ENCODE measurements at places on chromosomes 7 and 10.

DNA sequence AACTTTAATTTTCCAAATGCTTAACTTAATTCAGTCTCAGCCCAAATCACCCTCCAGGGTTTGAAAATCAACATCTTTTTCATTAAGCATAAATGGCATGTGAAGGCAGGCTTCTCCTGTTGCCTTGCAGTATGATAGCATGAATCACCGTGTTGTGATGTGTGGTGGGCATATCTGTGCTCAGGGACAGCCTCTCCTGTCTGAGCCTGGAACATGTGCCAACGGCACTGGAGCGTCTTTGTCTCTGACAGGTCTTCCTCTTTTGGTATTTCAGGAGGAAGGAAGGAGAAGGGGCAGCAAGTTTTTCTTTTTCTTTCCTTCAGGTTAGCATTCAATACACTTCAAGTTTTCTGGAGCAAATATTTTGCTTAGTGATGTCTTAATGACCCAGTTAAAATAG lies 57.6 kb downstream of the LRGUK start:
- no peak for DNase-seq

DNA sequence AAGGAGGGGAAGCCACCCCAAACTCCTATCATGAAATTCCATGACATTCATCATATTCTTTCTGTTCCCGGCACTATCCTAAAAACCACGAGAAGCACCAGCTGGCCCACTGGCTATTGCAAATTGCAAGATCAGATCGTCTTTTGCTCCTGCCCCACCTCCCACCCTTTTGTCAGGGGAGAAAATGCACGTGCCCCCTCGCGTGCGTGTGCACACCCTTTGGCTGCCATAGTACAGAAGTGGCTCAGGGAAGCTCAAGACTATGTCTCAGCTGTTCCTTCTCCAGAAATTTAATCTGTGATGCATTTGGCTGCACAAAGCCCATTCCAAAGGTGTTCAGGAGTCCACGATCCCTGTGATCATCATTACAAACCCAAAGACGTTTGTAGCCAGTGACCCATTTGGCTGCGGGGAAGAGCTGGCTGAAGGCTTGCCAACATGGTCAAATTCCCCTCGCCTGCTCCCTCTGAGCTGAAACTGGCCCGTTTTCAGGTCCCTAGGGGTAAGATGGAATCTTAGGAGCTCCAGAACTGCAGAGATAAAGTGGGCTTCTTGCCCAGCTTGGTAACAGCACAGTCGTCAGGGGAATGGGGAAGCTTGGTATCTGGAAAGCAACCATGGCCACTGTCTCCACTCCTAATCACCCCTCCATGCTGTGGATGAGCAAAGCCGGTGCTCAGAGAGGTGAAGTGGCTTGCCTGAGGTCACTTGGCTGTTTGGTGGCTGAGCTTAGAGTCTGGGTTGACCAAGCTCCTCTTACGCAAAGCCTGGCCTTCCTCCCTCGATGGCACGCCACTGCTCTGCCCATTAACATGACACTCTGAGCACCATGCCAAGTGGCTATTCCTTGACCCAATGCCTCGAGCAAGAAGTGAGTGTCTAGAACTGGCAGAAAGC lies 155.4 kb downstream of the NEURL1 start:
- DNase-seq: no peak

- DNase-seq: no peak
These were observed 50.0 kb downstream of the MGMT start for GRCh38 chr10:129516846-129517679.

GRCh38 chr7:16026253-16027020 lies 340.0 kb upstream of the MEOX2 start:
- no peak for DNase-seq

- DNase-seq: no peak
These were observed 284.4 kb downstream of the USP6NL start for GRCh38 chr10:11326913-11327616.

DNA sequence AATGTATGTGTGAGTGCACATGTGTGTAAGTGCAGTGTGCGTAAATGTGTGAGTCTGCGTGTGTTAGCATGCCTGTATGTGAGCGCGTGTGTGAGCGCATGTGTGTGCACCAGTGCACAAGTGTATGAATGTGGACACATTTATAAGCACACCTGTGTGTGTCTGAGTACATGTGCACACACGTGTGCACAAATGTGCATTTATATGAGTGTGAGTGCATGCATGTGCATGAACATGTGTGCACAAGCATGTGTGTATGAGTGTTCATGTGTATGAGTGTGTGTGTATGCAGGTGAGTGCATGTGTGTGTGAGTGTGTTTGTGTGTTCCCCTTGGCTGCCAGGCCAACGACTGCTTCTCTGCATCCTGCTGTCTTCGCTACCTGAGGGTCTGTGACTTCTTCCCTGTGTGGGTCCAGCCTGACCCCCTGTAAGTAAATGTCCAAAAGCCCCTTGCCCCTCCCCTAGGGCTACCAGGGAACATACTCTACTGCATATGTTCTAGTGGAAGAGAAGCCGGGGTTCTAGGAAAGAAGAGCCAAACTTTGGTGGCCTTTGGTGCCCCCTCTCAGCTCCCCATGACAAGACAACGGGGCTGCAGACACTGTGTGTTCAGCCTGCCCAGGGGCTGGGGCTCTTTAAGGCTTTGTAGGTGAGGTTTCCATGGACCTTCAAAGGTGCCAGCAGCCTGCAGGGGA lies 17.0 kb downstream of the GOLGA7B start:
- DNase-seq: no peak

DNA sequence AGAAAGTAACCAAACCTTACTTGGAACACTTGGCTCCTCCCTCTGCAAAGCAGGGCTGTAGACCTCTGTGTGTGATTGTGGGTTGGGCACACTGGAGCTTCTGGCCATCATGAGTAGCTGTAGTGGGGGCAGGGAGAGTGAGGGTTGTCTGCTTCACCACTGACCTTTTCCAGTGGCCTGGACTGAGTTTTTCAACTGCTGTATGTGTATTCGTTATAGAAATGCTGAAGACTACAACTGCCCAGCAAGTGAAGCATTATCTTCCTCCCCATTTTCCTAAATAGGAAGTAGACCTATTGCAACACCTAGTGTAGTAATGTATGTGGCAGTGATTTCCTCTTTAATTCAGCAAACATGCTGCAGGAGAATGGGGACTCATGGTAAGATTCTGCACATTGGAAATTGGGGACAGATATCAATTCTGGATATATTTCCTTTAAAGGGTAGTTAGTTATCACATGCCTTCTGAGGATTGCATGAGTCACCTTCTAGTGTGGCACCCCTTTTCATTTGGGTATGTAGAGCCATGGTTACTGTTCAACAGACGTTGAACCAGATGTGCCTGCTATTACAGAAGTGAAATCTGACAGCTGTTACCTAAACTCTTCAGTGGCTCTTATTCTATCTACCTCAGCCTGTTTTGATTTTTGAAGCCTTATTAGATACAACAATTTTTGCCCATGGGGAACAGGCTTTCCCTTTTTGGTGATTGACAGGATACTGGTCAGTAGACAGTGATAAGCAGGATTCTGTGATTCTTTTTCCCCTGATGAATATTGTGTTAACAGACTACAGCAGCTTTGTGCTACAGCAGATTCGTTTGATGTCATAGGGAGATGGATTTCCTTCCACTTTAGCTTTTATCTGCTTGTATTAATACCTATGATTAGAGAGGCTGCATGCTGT lies 130.9 kb downstream of the SND1 start:
- DNase-seq: no peak

GRCh38 chr10:87598700-87599099 lies 61.0 kb upstream of the PAPSS2 start:
- DNase-seq: no peak

GRCh38 chr7:57381581-57381980 lies 68.4 kb upstream of the ZNF716 start:
- DNase-seq: no peak

GRCh38 chr7:96221888-96222287 lies 100.0 kb downstream of the SLC25A13 start:
- DNase-seq: no peak

GRCh38 chr10:74733612-74734011 lies 92.8 kb upstream of the KAT6B start:
- DNase-seq: no peak

GRCh38 chr7:49703881-49704280 lies 69.6 kb upstream of the VWC2 start:
- no peak for DNase-seq

DNA sequence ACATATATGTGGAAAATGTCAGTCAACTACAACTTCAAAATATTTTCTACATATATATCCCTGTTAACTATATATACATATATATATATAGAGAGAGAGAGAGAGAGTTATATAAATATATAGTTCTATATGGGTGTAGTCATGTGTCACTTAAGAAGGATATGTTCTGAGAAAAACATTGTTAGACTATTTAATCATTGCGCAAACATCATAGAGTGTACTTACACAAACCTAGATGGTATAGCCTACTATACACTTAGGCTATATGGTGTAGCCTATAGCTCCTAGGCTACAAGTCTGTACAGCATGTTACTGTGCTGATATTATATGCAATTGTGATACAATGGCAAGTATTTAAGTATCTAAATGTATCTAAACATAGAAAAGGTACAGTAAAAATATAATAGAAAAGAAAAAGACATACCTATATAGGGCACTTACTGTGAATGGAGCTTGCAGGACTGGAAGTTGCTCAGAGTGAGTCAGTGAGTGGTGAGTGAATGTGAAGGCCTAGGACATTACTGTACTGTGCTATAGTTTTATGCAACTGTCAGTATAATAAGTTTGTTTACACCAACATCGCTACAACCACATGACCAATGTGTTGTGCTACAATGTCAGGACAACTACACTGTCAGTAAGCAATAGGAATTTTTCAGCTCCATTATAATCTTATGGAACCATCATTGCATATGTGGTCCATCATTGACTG lies 18.0 kb upstream of the FGL2 start:
- DNase-seq: no peak

DNA sequence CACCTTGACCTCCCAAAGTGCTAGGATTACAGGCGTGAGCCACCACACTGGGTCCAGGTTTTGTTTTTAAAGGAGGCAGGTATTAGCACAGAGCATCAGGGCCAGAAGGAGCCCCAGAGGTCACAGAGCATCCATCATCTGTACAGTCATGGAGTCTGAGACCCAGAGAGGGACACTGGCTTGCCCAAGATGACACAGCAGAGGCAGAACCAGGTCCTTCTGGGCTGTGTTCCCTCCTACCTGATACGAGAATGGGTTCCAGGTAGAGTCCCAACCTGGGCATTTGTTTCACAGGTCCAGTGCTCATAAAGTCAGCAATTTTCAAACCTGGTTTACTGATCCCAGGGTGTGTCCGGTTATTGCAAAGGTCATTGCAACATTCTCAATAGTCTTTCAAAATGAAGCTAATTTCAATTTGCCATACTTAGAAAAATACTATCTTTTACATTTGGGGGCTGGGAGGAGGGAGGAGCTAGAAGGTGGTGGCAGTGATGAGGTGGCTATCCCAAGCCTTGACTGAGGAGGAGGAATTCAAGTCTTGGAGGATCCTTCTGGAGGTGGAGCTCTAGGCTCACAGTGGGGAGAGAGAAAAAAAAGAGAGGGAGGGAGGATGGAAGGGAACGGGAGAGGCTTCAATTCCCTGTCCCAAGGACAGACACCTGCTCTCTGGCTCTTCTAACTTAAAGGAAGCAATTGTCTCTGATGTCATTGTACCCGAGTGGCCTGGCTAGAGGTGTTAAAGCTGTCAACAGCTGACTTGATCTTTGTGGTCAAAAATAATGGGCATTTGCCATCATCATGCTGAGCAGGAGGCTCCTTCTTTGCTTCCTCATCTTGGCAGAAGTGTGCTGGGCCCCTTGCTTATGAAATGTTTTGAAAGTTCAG lies 8.1 kb downstream of the MXI1 start:
- DNase-seq: no peak

DNA sequence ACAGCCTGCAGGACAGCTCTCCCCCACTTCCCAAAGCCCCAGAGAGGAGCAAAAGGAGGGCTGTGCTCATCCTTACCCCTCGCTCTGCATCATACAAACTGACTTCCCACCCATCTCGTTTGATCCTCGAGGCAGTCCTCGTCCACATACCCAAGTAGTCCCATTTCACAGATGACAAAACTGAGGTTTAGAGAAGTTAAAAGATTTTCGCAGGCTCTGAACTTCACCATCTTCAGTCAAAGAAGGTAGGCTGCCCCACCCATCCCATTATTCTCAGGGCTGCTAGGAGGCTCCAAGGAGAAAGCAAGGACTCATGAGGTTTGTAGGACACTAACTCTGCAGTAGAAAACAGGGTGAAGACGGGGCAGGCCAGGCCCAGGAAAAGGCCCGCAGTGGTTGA lies 147.1 kb downstream of the SLIT1 start:
- DNase-seq: no peak

GRCh38 chr7:98872328-98872924 lies 2.6 kb upstream of the TMEM130 start:
- DNase-seq: no peak

DNA sequence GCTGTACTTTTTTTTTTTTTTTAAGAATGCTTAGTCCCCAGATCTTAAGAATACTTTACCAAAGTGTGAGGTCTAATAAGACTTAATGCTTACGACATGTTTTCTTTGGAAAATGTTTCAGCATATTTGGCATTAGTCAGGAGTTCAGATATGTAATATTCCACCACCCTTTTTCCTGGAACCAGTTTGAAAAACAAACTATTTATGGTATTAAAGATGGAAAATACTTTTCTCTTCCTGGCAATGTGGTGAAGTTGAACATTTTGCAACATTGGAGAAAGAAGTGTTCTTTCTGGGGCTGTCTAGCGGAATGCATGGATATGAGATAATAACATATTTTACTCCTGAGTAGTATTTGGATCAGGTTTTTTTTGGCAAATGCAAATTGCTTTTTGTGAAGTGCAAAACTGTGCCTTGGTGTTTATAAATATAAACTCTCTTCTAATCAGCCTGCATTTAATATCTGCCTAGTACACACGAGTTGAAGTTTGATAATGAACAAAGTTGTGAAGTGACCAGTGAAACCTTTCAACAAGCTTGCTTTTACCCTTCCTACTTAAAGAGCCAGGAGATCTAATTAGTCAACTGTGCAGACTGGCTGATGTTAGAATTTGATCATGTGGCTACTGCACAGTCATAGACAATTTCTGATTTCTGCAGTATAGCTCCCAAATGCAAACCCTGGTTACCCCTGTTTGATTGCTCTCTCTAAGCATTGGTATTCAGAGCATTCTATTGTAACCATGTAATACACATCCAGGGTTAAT lies 20.9 kb downstream of the MAP3K8 start:
- DNase-seq: no peak

- DNase-seq: no peak
These were observed 8.9 kb downstream of the HIP1 start for GRCh38 chr7:75729851-75730274.

DNA sequence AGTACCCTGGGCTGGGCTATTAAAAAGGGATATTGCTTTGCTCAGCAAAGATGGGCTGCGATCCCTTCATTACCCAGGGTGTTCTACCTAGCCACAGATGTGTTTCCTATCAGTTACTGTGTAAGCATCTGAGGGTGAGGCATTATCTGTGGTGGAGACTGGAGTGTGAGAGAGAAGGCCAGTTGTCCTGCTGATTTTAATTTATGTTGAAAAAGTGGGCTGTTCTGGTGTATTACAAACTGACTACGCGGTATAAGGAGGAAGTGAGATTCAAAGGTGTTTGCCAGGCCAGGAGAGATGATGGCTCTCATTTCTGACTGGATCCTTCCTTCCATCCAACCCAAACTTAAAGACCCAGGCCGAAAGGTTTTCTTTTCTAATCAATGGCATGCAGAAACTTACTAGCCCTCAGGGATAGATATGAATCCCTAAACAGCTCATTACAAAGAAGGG lies 7.6 kb downstream of the TCF7L2 start:
- no peak for DNase-seq

- DNase-seq: no peak
These were observed 31.7 kb upstream of the LBX1 start for GRCh38 chr10:101260764-101261481.

- DNase-seq: no peak
These were observed 79.4 kb downstream of the FAM241B start for GRCh38 chr10:69709366-69709941.

Data from stimulated activated CD8-positive, alpha-beta memory T cell treated with anti-CD3 and anti-CD28 coated beads, Interleukin-7, amount 100 ng/mL, for 48 hours (primary cell).